ENCODE measurements at places on chromosomes 2 and 18.

GRCh38 chr2:136251197-136251884 is 133.4 kb upstream of the CXCR4 start:
- no peak for DNase-seq

DNA sequence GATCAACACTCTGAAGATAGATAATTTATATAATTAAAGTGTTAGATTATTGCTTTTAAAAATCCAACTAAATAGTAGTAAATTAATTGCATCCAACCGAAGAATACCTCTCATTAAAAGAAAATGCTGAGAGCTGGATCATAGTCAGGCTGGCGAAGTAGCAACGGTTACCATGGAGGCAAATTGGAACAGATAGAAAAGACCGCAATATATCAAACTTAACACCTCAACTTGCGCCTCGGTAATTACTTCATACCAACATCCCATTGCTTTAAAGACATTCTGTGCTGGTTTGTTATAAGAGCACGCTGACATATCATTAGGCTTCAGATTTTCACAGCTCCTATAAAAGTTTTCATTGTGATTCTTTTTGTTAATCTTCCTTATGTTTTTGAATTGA is 183.8 kb upstream of the ZC3H15 start:
- no peak for DNase-seq

- no peak for DNase-seq
These were observed 5.6 kb upstream of the DIS3L2 start for GRCh38 chr2:231955758-231956472.

DNA sequence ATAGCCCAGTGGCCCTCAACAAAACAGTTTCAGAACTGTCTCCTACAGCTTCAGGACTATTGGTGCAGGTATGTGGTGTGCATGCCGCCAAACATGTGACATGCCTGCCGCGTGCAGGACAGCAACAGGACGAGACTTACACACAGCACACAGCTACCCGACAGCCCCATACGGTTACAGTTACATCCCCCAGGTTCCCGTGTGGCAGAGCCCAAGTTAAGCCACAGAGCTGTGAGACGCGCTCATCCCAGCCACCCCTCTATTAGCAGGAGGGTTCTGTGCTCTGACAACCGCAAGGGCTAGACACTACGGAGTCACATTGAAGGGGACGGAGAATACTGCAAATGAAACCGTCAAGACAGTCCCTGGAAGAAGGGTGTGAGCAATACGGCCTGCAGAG is 16.4 kb upstream of the TUBB6 start:
- DNase-seq, result no peak

GRCh38 chr2:4992226-4992625 is 700.0 kb upstream of the SOX11 start:
- peak; percentile 12 for DNase-seq

DNA sequence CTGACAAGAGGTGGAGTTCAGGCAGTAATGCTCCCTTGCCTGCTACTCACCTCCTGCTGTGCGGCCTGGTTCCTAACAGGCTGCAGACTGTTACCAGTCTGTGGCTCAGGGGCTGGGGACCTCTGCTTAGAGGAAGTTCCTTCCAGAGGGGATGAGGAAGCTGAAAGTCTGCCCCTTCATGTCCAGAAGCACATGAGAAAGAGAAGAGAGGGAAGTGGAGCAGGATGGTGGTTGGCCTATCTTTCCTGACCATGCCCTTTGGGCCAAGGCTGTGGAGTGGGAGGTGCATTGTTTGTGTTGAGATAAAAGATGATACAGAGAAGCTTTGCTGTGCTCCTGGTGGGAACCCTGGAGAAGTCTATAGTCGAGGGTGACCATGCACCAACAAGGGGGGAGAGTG is 112.5 kb downstream of the LPIN1 start:
- no peak for DNase-seq

DNA sequence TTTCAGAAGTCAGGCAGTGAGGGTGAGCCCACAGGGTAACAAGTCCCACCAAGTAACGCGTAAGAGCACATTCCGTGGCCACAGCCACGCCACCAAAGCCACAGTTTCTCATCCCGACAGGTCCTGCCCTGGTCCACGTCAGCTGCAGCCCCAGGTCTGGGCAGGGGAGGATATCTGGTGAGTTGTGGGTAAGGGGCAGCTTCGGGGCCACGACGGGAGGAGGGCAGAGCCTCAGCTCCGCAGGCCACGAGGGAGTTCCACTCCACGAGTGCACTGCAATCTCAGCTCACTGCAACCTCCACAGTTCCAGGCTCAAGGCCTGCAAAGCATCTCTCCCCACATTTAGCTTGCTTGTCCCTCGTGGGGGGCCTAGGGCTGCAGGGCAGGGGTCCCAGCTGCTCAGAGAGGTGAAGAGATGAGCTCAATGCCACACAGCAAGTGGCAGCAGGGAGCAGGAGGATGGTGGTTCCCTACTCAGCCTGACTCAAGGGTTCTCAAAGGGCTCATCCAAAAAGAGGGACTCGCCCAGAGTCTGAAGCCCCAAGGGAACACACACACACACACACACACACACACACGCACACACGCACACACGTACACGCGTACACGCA is 12.5 kb downstream of the SNORC start:
- DNase-seq, result no peak

DNA sequence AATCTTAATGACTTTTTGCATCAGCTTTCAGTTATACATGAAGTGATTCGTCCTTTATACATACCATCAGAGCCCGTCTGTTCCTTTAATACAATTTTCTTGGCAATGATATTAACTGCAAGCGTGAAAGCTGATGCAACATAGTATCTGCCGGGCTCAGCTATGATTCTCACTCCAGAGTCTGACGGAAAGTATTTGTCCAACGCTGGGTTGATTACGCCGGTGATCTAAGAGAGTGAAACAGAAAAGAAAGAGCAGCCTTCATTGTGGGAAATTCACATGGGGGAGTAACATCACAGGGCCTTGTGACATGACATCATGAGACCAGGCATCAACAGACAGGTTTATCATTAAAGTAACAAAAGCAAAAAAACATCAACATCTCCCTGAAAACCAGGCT is 6.2 kb downstream of the ODC1 start:
- DNase-seq, result peak; percentile 43

DNA sequence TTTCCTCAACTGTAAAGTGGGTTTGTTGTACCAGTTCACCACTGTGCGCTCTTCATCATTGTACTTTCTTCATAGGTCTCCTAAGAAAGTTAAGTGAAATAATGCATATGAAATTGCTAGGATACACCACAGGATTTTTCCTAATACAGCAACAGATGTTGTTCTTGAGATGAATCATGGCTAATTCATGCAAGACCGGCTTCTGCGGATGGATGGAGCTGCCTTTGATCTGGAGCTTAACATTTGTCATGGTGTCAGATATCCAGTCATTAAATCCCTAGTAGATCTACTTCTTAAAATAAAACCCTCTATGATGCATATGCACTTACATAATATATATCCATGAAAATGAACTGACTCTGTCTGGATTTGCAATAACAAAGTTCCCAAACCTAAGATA is 114.1 kb downstream of the COL6A3 start:
- peak; percentile 99 for DNase-seq

DNA sequence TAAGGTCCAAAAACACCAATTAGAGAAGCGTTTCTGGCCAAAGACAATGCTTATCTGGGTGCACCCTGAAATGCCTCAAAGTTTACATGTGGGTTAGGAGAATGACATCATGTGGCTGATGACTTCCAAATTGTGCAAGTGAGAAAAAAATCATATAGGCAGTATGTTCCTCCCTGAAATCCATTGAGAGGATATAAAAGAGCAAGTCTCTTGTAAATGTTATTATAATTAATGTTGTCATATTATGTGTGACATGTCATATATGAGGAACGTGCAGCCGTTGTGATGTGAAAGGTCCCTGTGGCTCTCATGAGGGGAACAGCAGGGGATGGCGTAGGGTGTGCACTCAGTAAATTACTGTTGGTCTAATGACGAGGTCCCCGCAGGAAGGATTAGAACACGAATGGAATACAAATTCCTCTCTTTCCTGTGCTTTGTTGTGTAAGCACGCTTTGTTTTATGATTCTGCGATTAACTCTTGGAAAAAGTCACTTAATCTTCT is 290.8 kb downstream of the PRKCE start:
- peak; percentile 39 for DNase-seq

DNA sequence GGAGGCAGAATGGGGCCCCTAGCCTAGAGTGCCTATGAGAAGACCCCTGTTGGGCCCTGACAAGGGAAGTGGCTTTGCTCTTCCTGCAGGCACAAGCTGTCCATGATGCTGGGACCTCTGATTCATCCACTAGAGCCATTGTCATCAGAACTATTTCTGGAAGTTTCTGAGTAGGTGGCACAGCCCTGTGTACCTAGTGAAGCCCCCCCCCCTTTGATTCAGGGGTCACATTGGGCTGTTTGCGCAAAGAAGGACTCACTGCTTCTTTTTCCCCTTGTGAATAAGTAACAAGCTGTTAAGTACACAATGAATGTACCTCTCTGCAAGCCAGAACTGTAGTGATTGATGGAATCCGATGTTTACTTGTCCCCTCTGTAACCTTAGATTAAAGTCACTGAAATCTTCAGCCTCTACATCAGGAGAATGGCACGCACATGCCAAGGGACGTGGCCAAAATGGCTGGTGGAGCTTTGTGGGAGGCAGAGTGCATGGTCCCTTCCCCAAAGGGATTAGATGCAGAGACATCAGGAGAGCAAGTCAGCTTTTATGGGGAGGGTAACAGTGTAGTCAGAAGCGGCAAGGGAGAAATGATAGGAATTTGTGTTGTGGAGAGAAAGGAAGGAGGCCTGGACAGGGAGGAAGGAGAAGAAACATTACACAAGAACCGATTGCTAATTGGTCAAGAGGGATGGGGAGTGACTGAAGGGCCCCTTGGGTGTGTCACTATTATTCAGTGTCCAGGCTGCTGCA is 267.6 kb upstream of the RAB12 start:
- peak; percentile 83 for DNase-seq

DNA sequence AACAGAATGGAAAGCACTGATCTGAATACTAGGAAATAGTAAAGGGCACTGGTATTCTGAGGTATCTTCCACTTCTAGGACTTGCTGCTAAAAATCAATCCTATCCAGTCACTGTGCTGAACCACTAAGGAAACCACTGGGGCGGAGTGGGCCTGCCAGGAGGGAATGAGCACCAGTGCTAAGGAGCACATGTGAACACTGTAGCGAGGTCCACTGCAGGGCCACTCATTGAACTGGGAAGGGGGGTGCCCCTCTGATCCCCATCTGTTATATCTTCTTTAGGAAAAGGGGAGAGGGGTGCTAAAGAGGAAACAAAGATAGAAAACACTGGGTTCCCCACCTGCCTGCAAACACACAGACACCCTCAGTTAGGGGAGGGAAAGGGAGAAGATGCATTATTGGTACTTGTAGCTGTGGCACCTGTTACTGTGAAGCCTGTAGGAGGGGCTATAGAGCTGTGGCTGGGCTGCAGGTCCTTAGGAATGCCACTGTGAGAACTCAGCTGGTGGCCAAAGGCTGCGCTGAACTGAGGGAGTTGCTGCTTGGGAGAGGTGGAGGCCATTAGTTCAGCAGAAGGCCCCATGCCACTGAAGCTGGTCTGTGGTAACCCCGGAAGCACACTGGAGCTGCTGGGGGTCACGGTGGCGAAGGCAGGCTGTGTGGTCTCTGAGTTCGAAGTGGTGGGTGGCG is 81.8 kb downstream of the INO80D start:
- no peak for DNase-seq

- no peak for DNase-seq
These were observed 70.3 kb upstream of the CTLA4 start for GRCh38 chr2:203797276-203797675.

GRCh38 chr2:121329786-121330185 is 44.8 kb upstream of the TFCP2L1 start:
- DNase-seq, result no peak

DNA sequence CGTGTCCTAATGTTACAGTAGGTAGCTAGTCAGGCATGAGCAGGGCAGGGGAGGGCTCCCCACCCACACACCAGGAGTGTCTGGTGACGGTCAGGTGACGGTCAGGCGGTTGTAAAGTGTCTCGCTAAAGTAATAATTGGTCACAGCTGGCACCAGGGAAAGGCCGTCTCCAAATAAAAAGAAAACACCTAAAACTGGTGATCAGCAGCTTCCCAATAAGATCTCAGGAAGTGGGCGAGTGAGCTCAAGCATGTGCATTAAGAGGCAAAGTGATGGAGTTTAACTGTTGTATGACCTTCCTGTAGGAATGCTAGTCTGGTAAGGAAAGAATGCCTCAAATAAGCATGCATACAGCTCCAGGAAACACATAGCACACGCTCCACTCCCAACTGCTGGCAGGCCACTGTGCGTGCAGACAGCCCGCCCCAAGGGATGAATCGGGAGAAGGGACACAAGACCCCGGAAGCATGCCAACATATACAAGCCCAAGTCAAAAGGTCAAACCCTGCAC is 177.1 kb downstream of the RNF144A start:
- peak; percentile 66 for DNase-seq

- no peak for DNase-seq
These were observed 1.2 kb downstream of the PCARE start for GRCh38 chr2:29072971-29073725.

DNA sequence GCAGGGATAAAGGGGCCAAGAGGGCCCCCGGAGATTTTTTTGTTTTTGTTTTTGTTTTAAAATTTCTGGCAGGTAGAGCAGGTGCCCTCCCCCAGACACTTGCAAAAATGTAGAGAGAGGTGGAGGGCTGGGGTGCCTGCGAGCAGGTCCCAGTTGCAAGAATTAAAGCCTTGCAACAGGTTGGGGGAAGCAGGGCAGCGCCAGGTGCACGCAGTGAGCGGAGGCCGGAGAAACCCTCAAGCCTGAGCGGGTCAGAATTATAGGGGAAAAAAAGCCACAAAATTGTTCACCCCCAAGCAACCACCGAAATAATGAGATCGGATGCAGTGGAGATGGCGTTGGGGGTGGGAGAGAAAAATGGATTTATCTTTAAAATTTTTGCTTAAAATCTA is 527 bp downstream of the IGFBP5 start:
- DNase-seq, result no peak

- no peak for DNase-seq
These were observed 18.9 kb downstream of the SALL3 start for GRCh38 chr18:78998371-78999071.

GRCh38 chr2:172582656-172583055 is 26.8 kb downstream of the PDK1 start:
- no peak for DNase-seq

DNA sequence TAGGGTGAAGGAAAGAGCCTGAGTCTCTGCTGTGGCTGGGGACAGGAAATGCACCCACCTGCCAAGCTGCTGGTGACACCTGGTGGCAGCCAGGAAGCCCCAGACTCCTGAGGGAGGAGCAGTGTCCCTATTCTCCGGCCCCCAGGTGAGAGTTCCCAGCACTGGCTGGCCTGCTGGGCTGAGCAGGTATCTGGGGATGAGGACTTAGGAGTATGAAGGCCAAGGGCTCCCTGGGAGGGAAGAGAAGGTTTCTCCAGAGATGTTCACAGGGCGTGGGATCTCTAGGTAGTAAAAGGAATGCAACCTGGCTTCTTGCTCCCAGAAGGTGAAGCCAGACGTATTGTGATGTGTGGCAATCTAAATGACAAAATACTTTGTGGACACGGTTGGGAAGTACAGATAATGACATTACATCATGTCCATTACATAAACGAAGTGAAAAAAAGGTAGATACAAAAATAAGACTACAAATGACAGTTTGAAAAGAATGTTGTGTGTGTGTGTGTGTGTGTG is 75.8 kb upstream of the SLC1A4 start:
- DNase-seq, result no peak

- no peak for DNase-seq
These were observed 70.5 kb downstream of the PSMG2 start for GRCh38 chr18:12773369-12773768.

All from fibroblast of skin of abdomen (primary cell).